ENCODE measurements at places on chromosomes 2 and 18.

- peak; percentile 43 for DNase-seq
Observed at GRCh38 chr18:3062798-3063680, 50.1 kb upstream of the LPIN2 start.

DNA sequence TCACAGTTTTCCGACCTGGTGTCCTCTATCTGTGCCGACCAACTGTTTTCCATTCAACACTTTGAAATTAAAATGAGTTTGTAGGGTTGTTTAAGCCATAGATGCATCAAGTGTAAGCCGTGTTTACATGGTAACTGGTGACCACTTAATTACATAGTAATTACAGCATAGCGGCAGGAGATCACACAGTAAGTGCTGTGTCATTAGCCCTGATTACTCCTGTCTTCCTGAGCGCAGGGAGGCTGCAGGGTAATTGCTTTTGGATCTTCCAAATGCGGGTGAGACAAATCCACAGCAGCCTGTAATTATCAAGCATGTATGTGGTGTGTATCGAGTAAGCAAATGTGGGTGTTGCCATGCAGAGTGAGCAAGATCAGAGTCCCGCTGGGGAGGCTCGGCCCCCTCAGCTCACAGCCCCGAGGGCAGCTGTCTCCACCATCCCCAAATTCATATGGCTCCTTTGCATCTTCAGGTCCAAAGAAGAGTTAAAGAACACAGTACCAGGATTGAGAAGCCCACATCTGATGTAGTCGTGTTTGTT lies 71.5 kb upstream of the HDAC4 start:
- DNase-seq = no peak

GRCh38 chr2:29544917-29545316 lies 376.5 kb downstream of the ALK start:
- no peak for DNase-seq

- DNase-seq = no peak
Observed at GRCh38 chr18:76474824-76475223, 20.2 kb downstream of the ZNF516 start.

DNA sequence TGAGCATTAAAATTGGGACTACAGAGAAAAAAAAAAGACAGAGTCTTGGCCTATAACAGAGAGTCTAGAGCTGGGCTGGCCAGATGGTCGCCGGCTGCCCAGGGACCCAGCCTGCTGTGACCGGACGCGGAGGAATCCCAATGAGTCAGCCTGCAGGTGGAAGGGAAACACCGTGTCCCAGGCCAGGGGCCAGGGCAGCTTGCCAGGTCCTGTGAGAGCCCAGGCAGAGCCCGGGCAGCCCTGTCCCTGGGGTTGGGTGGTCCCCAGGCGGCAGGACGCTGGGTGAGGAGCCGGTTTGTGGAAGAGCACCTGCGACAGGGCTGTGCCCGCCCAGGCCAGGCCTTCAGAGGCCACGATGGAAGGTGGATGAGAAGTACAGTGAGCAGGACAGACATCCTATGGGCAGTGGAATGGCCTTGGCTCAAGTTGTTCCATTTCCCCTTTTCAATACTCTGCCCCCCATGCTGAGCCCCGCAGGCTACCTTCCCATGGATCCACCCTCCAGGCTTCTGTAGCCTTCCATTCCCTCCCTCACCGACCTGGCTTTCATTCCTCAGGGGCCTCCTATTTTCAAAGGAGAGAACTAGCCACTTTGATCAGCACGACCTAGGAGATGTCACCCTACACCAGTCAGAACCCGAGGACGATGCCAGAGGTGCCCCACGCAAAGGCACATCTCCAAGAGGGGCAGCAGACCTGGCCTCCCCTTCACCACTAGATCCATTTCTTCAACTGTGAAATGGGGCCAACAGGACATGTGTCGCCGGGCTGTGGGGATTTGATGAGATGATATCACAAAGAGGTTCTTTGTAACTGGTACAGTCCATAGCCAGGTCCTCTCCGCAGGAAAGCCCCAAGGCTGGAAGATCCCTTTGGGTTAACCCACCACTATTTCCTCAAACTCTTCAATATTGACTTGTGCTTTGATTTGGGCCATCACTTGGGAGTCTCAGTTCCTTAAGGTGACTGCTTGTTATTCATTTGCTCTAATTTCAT lies 87.5 kb downstream of the POLR1A start:
- DNase-seq = no peak
